Cerebellum (tissue), 4 donors: ENCODE measurements at places on chromosomes 3 and 15. TPM values are rescaled to one million over a fixed set of nuclear protein-coding genes. Genes with fewer than 3 reads are reported as not detected.

DNA sequence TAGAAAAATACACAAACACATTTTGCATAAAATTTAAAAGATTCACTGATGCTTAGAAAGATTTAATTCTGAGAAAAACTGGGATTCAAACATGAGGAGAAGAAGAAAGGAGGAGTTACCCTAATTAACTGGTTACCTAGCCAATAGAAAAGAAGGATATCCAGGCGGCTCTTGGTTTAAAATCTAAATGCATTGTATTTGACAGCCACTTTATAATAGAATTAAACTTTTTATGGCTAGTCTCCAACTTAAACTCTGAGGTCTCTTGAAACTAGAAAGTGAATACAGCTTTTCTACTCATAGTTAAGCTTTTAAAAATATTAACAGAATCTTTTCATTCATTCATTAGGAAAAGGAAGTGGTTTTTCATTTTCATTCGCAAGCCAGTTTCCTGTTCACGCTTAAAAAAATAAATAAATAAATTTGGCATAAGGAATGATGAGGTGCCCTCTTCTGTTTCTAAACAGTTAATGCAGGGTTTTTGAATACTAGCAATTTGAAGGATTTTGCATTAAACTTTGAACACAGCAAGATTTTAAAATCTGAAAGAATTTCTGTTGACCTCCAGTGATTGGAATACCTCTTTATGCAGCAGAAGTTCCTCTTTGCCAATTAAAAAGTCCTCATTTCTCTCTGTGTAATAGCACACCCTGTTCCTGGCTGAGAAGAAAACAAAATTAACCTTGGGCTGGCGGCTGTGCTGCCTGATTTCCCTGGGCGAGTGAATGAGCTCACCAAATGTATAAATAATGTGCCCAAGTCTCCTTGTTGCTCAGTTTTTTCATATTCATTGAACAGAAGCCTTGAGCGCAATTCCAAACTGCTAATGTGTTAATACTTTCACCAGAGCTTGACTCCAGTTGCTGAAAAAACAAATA, 105.1 kb downstream of the ZMAT3 start:
- peak; percentile 13 for DNase-seq

SLC12A6 gene
- total RNA-seq: 46.1 TPM

TMEM108 gene
- 9.1 TPM for total RNA-seq

DNA sequence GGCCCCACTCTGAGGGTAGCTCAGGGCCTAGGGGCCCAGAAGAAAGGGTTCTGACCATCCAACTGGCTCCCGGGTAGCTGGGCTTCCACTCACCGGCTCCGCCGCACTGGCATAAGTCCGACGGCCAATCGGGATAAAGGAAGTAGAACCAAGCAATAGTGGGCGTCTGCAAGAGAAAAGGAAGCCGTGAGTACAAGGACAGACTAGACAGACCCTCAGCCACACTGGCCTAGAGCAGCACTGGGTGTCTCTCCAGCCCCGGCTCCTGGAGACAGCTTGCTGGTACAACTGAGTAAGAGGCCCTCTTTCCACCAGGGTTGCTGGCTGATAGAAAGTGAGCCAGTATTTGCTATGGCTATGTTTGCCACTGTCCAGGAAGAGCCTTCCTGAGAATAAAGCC, 22.4 kb downstream of the BDH1 start:
- no peak for DNase-seq

GRCh38 chr15:53671545-53671944, 87.9 kb downstream of the WDR72 start:
- no peak for DNase-seq

MAP1A gene
- 31.5 TPM for total RNA-seq

DNA sequence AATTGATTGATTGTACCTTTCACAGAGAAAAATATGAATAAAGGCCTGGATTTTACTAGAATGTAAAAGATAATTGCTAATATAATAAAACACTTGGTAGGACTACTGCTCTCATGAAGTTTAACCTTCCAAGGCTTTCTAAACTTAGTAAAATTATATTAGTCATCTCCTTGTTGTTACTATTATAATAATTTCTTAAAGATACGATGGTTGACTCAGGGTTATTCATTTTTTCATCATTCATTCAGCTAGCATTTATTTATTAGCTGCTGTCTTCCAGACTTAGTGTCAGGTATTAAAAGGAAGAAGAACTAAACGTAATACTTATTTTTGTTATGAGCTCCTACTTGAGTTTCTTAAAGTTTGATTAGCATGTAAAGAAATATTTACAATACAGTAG, 771.6 kb upstream of the NR2F2 start:
- DNase-seq: no peak

DNA sequence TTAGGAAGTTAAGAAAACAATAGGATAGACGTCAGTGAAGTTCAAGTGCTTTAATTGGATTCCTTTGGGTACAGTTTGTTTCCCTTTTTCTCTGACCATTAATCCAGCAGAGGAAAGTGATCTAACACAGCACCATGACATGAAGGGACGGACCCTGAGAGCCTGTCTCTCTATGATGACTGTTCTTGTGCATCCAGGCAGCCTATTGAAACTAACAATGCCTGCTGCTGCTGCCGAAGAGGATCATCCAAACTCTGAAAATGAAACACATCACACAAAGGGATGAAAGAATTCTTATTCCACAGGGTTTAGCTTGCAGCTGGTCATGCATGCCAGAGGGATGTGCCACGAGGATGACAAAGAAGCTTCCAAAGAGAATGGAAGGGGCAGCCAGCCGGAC, 75.5 kb downstream of the ZBTB20 start:
- DNase-seq: no peak

- no peak for DNase-seq
Measured at GRCh38 chr3:130779486-130779885, 32.9 kb upstream of the PIK3R4 start.

CIB1 gene
- 3.6 TPM for total RNA-seq

DNA sequence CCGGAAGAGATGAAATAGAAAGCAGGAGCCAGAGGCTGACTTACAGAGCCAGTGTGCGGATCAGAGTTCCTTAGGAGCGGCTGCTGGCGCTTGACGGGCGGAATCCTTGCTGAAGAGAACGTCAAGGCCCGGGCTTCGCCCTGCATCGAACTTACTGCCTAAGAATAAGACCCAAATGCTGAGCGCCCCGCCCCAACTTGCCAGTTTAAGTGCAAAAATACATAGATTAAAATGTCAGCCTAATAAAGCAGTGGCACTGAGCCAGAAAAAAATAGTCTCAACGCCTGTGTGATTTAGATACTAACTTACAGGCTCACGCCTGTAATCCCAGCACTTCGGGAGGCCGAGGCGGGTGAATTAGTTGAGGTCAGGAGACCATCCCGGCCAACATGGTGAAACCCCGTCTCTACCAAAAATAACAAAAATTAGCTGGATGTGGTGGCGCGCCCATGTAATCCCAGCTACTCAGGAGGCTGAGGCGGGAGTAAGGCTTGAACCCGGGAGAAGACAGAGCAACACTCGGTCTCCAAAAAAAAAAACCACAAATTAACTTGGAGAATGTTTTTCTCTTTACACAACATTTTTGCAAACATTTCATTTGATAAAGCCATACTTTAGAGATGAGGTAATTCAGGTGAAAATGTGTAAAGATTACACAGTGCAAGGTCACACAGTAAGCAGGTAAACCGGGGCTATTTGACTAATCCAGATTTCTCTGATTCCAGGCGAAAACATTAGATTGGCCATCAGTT, 1.2 kb upstream of the UBP1 start:
- DNase-seq: no peak

DNA sequence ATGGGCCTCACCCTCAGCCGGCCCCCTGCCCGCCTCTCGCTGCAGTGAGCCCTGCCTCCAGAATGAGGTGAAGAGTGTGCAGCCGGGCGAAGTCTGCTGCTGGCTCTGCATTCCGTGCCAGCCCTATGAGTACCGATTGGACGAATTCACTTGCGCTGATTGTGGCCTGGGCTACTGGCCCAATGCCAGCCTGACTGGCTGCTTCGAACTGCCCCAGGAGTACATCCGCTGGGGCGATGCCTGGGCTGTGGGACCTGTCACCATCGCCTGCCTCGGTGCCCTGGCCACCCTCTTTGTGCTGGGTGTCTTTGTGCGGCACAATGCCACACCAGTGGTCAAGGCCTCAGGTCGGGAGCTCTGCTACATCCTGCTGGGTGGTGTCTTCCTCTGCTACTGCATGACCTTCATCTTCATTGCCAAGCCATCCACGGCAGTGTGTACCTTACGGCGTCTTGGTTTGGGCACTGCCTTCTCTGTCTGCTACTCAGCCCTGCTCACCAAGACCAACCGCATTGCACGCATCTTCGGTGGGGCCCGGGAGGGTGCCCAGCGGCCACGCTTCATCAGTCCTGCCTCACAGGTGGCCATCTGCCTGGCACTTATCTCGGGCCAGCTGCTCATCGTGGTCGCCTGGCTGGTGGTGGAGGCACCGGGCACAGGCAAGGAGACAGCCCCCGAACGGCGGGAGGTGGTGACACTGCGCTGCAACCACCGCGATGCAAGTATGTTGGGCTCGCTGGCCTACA, 8.5 kb downstream of the GRM2 start:
- DNase-seq: no peak

GRCh38 chr3:36919439-36920160, 25.3 kb downstream of the TRANK1 start:
- no peak for DNase-seq

- no peak for DNase-seq
Measured at GRCh38 chr3:195101927-195102608, 168.9 kb downstream of the XXYLT1 start.

GOLGA8J gene
- total RNA-seq: 0.36 TPM

DNA sequence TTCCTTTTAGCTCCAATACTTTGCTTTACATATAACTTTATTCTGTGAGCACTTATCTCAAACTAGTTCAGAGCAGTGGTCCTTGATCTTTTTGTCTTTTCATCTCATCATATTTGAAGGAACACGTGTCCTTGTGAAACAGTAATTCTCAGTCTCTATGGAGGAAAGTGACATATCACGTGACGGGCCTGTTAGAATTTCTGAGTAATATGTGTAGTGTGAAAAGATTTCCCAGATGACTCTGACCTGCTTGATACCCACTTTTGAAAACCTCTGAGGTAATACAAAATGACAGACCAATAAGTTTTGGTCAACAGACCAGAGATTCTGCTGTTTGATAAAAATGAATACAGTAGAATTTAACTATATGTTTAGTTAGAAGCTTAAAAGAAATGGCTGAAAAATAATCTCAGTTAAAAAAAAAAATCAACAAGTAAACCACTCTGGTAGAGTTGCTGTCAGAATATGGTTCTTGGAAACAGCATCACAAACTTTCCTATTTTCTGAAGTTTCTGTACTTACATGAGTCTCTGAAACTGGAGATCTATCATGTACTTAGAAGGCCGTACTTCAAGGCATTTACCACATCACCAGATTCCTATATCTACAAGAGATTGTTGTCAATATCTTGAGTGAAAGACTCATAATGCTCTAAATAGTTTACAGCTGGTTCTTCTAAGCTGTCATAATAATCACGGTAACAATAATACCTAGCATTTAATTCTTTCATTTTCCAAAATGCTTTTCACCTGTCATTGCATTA, 590.2 kb upstream of the TBL1XR1 start:
- DNase-seq: no peak

SLC27A2 gene
- total RNA-seq: 6.4 TPM

LNP1 gene
- 7.9 TPM for total RNA-seq

DNA sequence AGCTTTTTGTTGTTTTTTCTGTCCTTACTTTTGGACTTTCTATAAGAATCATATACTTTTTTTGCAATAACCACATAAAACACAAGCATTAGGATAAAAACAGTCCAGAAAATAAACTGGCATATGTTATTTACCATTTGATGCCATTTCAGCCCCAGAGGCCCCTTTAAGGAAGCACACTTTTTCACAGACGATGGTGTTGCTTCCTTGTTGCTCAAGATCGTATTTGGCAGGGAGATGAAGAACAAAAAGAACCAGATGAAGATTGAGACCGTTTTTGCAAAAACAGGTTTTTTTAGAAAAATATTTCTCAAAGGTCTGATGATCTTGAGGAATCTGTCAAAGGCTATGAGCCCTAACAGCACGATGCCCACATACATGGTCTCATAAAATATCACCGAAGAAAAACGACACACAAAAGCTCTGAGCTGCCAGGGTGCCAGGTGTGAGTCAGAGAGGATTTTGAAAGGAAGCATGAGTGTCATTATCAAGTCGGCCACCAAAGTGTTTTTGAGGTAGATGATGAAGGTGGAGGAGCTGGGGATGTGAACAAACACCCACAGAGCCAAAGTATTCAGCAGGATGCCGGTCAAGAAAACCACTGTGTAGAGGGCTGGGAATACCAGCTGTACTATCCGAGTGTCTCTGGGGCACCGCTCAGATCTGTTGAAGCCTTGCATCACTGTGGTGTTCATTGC, 902 bp downstream of the P2RY13 start:
- no peak for DNase-seq
